ENCODE measurements at places on chromosomes 11 and 22. TPM values are rescaled to one million over a fixed set of nuclear protein-coding genes. Genes with fewer than 3 reads are reported as not detected.
A peak's percentile ranks its signal among the peaks of the same experiment; 100 is the strongest.

Gene SYCE3
- polyA plus RNA-seq, result not detected

Gene SLC22A25
- polyA plus RNA-seq, result not detected

Gene KREMEN1
- polyA plus RNA-seq, result 2.5 TPM

Gene CYP2D6
- polyA plus RNA-seq, result 0.63 TPM

Gene DEUP1
- polyA plus RNA-seq, result not detected

Gene TKFC
- polyA plus RNA-seq, result 42.6 TPM

Gene C11orf91
- polyA plus RNA-seq, result 0.15 TPM

Gene PIM3
- polyA plus RNA-seq, result 11.3 TPM

Gene PANX3
- polyA plus RNA-seq, result not detected

Gene SERHL2
- polyA plus RNA-seq, result 0.21 TPM

Gene LMNTD2
- polyA plus RNA-seq, result 3.5 TPM

Gene CLMP
- 16.9 TPM for polyA plus RNA-seq

Gene MB
- polyA plus RNA-seq, result 6.9 TPM

Gene GLB1L2
- 1.1 TPM for polyA plus RNA-seq

Gene LRP4
- polyA plus RNA-seq, result 6.4 TPM

Gene FUT4
- 1.6 TPM for polyA plus RNA-seq

Gene ANO5
- 3.3 TPM for polyA plus RNA-seq

Gene BBOX1
- not detected for polyA plus RNA-seq

DNA sequence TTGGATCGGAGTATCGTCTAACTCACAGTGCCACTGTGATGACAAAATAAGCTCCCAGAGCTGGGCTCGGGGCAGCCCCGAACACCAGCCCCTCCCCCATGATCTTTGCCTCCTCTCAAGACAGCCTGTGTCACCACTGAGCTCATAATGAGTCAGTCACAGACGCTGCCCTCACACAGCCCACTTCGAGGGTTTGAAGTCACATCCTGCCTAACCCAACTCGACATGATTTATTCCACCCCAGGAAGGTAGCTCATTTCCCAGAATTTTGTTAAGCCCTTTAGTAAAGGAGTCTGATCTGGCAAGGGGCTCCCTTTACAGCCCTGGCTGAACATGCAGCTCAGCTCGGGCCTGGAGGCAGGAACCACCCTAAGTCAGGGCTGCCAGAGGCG is 22.8 kb downstream of the MYH9 start:
- DNase-seq, result peak; percentile 89

DNA sequence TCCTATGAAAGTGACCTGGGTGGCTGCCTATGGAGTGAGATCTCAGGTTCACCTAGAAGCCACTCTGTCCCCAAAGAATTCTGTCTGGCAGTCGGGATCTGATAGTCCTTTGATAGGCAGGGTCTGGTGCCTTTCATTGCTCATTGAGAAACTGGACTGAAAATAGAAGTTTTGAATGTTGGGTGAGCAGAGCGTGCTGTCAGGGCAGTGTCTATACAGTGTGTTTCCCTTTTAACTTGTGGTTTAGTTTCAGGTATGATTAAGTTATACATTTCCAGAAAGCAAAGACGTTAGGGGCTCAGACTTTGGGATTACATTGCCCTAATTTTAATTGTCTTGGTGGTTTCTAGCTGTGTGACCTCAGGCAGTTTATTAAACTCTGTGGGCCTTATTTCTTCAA is 111.3 kb upstream of the PAX6 start:
- DNase-seq, result no peak

DNA sequence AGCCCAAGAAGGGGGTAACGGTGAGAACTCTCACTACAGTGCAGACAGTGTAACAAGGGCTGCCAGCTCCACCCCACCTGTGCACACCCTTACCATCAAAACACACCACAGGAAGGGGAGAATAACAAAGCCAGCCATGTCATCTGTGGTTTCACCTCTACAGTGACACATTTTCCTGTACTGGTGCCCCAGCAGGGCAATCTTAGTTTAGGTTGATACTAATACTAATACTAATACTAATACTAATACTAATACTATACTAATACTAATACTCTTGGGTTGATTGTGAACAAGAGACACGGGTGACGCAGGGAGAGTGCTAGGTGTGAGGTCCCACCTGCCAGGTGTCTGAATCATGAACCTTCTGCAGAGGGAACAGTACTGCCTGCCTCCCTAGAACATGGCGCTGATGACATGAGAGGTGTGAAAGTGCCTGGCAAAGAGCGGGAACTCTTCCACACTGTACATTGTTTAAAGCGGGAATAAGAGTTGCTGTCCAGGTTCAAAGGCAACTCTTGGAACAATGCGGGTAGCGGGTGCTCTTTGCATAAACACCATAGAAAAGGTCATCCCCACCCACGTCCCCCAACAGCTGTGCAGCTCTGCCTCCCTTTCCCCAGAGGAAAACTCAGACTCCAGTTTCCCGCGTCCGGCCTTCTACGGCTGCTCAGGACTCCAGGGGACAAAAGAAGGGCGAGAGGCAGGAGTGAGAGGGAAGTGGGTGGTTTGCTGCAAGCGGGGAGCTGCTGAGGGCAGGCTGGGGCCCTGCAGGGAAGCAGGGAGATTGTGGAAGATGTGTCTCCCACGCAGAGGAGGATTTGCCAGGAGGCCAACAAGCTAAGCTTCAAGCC is 25.0 kb upstream of the TMPRSS4 start:
- no peak for DNase-seq

- DNase-seq, result peak; percentile 67
Observed at GRCh38 chr11:61482513-61482912, 26.0 kb upstream of the LRRC10B start.

DNA sequence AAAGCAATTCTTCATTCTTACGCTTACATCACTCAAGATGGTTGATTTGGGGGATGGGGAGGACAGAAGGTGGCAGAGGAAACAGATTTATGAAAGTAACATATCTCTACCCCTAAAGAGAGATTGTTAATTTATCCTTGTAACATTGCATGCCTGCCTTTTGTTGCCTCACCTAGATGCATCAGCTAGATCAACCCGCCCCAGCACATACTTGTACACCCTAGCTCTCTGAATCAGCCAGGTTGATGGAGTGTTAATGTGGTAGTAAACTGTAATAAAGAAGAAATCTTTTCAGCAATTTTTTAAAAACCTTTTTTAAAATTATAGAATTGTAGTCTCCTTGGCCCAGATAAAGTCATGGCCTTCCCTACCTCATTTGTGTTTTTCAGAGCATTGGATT is 51.5 kb downstream of the EXT2 start:
- DNase-seq, result no peak

DNA sequence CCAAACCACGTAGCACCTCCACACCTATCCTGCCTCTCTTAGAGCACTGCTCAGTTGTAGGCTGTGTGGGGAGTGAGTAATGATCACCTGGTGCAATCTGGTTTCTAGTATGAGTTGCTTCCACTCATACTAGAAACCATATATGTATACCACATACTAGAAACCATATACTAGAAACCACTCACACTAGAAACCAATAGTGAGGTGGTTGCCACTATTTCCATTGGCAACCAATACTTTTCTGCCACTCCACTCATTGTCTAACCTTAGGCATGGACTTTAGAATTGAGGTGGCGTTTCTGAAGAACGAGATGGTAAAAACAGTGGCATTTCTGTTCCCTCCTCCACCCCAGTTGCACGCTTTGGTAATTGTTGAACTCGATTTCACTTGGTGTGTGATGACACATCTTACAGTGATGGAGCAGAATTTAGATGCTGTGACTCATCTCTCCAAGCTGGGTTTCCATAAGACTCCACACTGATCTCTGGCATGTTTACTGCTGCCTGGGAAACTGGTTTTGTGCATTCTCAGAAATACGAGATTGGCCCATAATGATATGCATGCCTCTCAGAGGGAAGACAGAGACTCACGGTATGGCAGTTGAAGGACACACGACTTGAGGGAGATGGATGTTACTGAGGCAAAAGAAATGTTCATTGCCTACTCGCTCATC is 82.9 kb downstream of the KIRREL3 start:
- peak; percentile 89 for DNase-seq

DNA sequence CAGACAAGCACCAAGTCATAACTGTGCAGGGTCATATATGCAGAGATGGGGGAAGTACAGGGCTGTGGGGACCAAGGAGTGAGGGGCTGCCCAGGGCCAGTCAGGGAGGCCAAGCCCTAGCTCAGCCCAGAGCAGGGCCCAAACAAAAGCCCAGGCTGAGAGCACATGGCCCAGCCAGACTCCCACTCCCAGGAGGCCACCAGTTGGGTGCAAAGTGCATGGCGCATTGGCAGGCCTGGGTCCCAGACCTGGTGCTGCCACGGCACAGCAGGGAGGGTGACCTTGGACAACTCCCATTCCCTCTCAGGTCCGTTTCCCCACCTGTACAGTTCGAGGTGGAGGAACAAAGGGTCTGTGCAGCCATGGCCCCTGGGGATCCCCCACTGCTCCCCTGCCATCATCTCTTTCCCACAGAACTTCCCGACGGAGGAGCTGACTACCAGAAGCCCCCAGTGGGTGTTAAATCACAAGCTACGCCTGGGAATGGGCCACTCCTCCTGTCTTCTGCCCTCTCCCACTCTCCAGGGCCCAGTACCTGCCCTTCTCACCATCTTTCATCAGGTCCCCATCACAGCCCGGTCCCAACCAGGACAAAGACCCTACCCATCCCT is 608 bp downstream of the NIPSNAP1 start:
- DNase-seq, result no peak

DNA sequence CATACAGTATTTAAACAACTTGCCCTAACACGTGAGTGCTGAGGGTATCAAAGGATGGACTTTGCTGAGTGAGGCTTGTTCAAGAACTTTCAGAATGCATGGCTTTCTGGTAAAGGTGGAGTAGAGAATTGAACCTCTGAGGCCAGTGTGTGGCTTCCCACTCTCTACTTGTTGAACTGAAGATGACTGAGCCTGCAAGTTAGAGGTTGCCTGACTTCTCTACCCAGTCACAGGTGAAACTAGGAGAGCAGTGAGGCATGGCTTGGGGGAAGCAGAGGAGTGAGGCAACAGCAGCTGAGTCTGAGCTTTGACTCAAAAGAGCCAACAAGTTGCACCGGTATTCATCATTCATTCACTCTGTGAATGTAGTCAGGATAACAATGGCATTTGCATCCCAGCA is 256.4 kb upstream of the SESN3 start:
- DNase-seq, result no peak

DNA sequence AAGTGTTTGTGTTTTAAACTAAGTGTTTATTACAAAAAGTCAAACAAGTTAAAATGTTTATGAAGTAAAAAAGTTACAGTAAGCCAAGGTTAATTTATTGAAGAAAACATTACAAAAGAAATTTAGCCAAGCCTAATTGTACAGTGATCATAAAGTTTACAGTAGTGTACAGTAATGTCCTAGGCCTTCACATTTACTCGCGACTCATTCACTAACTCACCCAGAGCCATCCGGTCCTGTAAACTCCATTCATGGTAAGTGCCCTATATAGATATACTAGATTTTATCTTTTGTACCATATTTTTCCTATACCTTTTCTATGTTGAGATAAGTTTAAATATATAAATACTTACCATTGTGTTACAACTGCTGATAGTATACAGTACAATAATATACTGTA is 481.8 kb upstream of the TENM4 start:
- DNase-seq, result no peak

DNA sequence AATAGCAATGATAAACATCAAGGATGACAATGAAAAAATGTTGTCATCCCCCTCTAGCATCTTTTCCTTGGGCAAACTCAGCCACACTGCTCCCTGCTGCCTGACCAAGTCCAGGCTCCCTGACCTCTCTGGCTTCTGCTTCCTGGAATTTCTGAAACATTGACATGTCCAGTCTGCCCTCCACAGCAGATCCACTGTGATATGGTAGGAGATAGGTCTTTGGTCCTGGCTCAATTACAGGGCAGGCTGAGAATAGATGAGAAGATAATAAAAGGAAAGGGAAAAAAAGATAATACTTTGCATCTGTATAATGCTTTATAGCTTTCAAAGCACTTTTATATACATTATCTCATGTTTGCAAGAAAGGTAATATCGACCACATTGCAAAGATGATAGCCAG is 417.7 kb downstream of the BUD13 start:
- DNase-seq, result no peak

- no peak for DNase-seq
Observed at GRCh38 chr11:123718469-123718868, 23.0 kb downstream of the ZNF202 start.

- no peak for DNase-seq
Observed at GRCh38 chr11:12361682-12362081, 15.7 kb upstream of the PARVA start.

DNA sequence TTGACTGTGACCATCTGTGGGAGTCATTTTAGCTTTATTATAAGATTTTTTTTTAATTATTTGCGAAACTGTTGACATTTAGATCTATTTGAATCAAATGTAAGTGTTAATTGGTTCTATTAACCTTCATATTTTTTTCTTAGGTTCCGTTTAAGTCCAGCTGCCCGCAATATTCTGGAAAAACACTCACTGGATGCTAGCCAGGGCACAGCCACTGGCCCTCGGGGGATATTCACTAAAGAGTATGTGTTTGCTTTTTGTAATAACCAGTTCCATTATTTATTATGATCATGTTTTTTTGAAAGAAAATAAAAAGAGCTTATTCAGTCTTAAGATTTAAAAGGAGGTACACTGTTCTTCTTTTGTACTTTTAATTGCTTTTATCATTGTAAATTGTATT is 43.9 kb downstream of the PDHX start:
- DNase-seq, result no peak

- DNase-seq, result no peak
Observed at GRCh38 chr22:19868333-19868732, 13.7 kb upstream of the GNB1L start.

GRCh38 chr11:67117672-67118180 is 1.3 kb upstream of the KDM2A start:
- no peak for DNase-seq

DNA sequence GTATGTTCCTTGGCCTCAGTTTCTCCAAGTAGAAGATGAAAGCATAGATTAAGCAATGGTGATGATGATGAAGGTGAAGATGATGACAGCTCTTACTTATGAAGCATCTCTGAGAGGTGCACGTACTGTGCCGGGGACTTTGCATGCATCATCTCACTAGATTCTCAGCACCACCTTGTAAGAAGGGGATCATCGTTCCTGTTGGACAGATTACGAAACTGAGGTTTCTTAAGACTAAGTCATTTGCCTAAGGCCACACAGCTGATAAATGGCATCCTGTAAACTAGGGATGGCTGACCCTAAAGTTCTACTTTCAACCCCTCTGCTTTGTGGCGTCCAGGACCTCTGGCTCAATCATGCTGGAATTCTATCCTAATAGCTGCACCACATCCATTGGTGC is 8.7 kb downstream of the MS4A15 start:
- no peak for DNase-seq

- no peak for DNase-seq
Observed at GRCh38 chr11:35033011-35033410, 106.0 kb upstream of the CD44 start.

- peak; percentile 64 for DNase-seq
Observed at GRCh38 chr22:29306835-29307595, 565 bp downstream of the GAS2L1 start.

DNA sequence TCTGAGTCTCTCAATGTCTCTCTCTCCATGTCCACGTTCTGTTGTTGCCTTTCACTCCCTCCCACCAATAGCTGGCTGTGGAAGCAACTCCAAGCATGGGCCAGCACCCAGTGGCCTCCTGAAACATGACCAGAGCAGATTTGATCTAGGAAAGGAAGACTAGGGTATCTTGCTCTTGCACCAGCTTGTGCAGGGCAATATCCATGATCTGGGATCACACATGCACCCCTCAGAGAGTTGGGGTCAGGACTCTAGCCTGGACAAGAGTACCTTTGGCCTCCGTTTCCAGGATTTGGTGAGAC is 34.5 kb upstream of the RIC3 start:
- no peak for DNase-seq
